ENCODE measurements at places on chromosomes 11 and 22.

GRCh38 chr11:107998761-107999160 is 9.9 kb upstream of the CUL5 start:
- DNase-seq: no peak

DNA sequence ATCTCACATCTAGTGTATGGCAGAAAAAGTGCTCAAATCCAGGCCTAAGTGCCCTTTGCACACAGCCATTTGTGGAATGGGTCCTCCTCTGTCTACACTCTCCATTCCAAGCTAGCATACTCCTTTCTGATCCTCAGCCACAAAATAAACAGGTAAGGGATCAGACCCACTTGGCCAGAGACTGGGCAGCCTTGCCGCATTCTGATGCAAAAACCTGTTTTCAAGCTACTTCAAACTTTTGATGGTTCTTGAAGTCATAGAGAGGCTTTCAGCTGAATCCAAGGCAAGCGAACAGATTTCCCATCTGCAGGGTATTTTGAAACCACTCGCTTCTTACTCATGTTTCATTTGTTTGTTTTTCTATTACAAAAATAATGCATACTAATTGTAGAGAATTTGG is 136.6 kb upstream of the NAV2 start:
- no peak for DNase-seq

GRCh38 chr11:28223577-28223976 is 115.4 kb downstream of the METTL15 start:
- no peak for DNase-seq

GRCh38 chr22:49351761-49352227 is 475.9 kb downstream of the BRD1 start:
- DNase-seq: no peak

- DNase-seq: no peak
These were observed 48.1 kb upstream of the GRAMD1B start for GRCh38 chr11:123381817-123382554.

GRCh38 chr11:109914809-109915653 is 178.2 kb upstream of the ZC3H12C start:
- DNase-seq: no peak

GRCh38 chr11:78239781-78240180 is 51.1 kb downstream of the USP35 start:
- no peak for DNase-seq

GRCh38 chr11:28704801-28705200 is 596.6 kb downstream of the METTL15 start:
- DNase-seq: no peak

GRCh38 chr11:120929090-120929489 is 94.8 kb upstream of the TBCEL start:
- no peak for DNase-seq

- DNase-seq: peak; percentile 74
These were observed 1.6 kb upstream of the BCR start for GRCh38 chr22:23178512-23179254.

DNA sequence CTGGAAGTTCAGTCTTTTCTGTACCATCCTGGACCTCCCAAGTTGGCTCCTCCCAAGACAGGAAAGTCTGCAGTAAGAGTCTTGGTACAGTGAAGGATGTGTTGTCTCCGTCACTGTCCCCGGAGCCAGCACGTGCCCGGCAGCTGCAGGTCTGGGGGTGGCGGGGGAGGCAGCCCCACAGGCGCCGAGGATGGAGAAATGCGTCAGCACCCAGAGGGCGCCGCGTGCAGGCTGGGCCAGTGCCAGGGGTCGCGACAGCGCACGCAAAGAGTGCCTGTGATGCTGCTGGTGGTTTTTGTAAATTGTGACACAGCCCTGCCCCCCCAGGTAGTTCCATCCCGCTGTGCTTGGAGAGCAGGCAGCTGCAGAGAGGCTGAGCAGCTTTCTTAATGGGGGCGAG is 1200.5 kb downstream of the BRD1 start:
- no peak for DNase-seq

DNA sequence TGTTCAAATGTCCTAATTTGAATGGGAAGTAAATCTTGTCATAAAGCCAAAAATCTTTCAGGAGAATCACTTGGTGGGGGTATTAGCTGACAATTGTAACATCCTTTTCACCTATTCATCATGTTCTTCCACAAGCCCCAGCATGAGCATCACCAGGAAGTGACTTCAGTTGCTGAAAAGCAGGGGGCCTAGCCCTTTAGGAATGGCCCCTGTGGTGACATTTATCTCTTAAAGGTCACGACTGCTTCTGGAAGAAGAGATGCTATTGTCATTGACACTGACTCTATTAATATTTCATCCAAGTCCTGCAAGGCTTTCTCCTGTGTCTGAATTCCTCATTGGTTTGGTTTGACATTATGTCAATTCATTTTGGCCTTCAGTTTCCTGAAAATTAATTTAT is 92.6 kb downstream of the OR5AK2 start:
- DNase-seq: no peak

- no peak for DNase-seq
These were observed 363.0 kb downstream of the CNTN5 start for GRCh38 chr11:99383648-99384245.

DNA sequence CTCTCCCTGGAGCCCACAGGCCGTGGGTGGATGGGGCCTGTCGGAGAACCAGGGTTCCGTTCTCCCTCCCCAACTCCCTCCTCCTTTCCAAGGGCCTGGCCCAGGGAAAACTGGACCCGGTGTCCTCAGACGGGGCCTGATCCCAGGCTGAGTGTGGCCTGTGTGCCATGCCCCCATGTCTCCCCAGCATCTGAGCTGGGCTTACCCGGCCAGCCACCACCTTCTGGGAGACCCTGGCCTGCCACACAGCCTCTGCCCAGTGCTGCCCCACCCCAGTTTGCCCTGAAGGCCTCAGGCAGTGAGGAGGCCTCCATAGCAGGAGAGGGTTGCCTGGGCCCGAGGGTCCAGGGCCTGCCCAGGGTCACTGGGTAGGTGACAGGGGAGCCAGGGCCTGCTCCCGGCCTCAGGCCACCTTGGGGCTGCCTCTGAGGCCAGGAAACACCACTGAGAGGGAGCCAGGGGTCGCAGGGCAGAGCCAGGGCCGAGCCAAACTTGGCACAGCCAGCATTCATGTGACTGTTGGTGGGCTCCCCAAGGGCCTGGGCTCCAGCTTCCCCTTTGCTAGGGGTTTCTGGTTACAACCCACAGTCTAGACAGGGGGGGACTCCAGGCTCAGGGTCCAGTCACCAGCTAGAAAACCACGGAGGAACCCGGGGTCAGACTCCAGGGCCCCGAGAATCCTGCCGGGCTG is 590 bp upstream of the IFITM10 start:
- DNase-seq: no peak

DNA sequence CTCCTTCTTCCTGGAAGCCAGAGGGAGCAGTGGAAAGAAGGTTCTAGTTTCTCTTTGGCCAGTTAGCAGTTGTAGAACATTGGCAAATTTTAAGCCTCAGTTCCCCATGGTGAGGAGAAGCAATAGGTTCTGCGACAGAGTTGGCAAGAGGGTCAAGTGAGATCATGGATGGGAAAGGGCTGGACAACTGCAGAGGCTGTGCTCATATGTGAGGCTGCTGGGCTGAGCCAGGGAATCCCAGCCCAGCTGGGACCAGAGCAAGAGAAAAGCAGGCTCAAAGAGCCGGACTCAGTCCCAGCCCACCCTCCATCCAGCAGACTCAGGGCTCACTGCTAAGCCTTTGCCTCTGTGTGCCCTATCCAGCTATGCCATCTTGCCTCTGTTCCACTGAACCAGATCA is 66.8 kb upstream of the MYOD1 start:
- DNase-seq: no peak

Data from heart right ventricle (tissue), 16 donors.